ENCODE measurements at places on chromosomes 3 and 15.

DNA sequence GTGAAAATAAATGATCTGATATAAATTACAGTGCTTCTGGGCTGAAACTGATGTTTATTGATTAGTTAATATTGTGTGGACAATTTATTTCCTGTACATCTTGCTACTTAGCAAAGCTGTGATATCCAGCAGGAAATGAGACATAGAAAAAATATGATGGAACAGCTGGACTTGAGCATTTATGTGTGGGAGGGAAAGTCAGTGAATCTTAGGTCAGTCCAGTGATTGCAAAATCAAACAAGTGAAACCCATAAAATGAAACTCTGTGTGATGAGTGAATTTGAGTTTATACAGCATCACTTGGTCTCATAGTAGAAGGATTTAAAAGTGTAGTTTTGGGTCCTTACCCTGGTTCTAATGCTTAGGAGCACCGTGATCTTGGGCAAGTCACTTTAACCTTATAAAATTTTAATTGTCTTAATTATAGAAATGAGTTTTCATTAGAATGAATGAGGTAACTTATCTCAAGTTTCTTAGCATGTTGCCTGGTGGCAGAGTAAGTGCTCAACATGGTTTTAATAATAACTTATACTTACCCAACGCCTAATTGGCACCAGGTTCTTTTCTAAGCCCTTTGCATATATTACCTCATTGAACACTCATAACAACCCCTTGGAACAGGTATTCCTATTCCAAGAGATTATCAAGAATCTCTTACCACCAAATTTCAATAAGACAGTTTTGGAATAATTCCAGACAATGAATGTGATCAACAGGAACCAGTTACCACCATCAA is 194.6 kb downstream of the ADAMTSL3 start:
- no peak for DNase-seq

- DNase-seq: no peak
Observed at GRCh38 chr3:98809557-98809956, 46.4 kb downstream of the ST3GAL6 start.

DNA sequence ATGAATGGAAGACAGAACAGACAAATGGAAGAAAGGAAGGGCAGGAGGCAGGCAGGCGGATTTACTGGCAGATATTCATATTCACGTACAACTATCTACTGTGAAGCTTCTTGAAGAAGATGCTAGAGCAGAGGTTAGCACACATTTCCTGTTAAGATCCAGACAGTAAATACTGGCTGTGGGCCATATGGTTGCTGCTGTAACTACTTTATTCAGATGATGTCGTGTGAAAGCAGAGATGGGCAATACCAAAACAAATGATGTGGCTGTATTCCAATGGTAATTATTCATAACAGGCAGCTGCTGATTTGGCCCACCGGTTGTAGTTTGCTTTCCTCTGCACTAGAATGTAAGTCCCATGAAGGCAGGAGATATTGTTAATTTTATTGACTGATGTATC is 115.7 kb upstream of the PRTG start:
- DNase-seq: no peak

GRCh38 chr3:124014366-124014942 is 22.5 kb upstream of the ROPN1 start:
- no peak for DNase-seq

GRCh38 chr3:45506084-45506483 is 88.5 kb upstream of the LIMD1 start:
- DNase-seq: no peak

DNA sequence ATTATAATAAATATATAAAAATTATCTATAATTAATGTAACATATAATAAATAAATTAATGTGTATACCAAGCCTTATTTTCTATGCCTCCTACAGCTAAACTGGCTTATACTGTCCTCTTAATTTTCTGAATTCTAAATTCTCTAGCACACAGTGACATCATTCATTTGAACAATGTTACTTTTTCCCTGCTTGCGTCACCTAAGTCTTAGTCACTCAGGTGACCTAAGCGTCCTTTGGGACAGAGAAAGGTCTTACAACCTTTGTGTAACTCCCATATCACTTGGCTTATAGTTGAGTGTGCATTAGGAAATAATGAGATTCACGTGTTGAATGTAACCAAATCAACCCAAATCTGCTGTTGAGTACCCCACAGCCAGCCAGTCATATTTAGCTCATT is 48.5 kb upstream of the KCNMB2 start:
- DNase-seq: no peak

GRCh38 chr15:68315035-68315434 is 37.5 kb downstream of the FEM1B start:
- DNase-seq: no peak

GRCh38 chr3:197404030-197404429 is 105.6 kb upstream of the DLG1 start:
- no peak for DNase-seq

DNA sequence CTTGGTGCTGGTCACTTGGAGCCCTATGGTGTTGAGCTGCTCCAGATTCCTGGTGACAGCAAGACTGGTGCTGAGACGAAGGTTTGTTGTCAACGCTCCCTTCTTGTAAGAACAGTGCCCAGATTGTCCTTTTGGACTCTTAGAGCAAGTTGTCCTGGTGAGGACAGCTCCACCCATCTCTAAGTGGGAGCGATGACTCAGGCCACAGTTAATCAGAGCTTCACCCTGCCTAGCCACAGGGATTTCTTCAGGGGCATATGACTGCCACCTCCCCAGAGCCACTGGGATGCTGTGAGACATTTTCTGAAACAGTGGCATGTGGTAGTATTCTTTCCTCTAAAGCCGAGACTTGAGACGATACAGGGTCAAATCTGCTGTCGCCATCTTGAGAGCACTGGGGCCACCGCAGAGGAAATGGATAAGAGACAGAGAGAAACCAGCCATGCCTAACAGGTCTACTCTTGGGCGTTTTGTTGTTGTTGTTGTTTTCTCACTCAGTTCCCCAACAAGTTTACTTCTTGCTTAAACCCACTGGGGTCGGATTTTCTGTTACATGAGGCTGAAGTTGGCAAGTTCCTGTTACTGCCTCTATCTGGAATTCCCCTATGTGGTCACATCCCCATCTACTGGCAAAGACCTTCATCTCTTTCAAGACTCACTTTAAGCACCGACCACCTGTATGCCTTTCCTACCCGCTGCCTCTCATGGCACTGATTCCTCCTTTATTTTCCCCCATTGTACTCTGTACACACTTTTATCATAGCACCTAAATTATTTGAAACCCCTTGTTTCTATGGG is 16.0 kb upstream of the PCOLCE2 start:
- no peak for DNase-seq

DNA sequence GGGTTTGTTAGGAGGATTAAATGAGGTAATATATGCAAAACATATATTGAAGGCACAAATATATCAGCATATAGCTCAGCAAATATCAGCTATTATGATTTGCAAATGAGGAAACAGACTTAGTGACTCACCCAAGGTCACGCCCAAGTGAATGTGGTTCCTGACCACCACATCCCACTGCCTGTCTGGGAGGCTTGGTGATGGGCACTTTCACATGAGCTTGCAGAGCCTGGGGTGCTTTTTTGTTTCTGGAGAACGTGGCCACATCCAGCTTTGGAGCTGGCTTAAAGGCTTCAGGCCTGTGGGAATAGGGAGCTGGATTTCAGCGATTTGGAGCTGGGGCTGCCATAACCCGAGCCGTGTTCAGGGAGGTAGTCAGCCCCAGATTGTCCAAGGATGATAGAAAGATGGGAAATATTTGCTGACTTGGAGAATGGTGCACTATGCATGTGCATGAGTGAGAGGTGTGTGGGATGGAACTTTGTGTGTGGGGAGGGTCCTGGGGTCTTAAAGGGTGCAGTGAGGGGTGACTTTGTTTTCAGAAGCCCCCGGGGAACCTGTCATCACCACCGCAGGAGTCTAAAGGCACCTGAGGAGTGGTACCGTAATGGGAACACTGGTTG is 12.0 kb upstream of the FGD5 start:
- no peak for DNase-seq

DNA sequence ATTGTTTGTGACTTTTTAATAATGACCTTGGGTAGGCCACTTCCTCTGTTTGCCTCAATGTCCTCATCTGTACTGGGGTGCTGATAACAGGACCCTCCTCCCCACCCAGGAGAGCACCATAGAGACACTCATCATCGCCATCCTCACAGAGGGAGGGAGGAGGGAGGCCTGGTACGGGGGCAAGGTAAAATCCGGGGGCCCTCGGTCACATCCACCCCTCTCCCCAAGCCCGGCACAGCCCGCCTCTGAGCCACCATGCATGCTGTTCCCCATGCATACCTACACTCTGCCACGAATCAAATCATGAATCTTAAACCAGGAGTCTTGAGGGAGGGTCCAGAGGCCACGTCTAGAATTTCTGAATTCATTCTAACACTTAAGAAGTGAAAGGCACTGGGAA is 74.9 kb upstream of the IQSEC1 start:
- no peak for DNase-seq

DNA sequence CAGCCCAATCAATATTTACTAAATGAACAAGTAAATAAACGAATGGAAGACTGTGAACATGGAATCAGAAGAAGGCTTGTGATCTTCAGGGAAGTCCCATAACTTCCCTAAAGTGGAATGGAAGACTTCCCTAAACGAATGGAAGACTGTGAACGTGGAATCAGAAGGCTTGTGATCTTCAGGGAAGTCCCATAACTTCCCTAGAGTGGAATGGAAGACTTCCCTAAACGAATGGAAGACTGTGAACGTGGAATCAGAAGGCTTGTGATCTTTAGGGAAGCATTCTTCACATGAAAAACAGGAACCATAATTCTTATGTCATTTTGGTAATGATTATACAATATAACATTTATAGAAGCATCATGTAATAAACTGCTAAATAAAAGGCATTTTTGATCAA is 38.8 kb downstream of the EOGT start:
- DNase-seq: no peak

DNA sequence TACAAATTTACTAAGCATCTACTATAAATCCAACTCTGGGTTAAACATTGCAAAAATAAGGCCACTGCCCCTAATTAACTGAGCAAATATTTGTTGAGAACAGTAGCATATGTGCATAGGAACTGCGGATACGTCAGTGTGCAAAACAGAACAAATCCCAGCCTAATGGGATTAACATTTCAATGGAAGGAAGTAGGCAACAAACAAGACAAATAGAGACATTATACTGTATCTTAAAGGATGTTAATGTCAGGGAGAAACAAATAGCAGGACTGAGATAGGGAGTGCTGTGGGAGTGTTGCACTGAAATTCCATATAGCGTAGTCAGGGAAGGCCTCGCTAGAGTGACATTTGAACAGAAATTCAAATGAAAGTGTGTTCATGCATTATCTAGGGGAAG is 89.7 kb upstream of the KCNAB1 start:
- no peak for DNase-seq

DNA sequence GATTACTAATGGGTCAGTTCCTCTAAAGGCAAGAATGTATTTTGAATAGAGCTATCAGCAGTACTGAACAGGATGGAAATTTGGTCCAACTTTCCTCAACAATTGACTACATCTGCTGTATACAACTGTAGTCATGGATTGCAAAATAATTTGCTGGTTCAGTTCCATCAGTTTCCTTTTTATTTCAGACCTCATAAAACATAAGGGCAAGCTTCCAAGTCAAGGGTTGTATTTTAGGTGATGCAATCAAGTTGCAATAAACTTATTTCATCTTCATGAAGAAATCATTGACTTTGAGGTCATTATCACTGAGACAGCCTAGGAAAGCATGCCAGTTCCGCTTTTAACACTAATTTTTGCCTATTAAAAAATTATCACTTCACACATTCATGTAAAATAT is 90.4 kb upstream of the TSEN2 start:
- DNase-seq: no peak

GRCh38 chr15:66047321-66048024 is 178.2 kb downstream of the RAB11A start:
- no peak for DNase-seq

GRCh38 chr3:126937973-126938372 is 44.9 kb upstream of the PLXNA1 start:
- no peak for DNase-seq

DNA sequence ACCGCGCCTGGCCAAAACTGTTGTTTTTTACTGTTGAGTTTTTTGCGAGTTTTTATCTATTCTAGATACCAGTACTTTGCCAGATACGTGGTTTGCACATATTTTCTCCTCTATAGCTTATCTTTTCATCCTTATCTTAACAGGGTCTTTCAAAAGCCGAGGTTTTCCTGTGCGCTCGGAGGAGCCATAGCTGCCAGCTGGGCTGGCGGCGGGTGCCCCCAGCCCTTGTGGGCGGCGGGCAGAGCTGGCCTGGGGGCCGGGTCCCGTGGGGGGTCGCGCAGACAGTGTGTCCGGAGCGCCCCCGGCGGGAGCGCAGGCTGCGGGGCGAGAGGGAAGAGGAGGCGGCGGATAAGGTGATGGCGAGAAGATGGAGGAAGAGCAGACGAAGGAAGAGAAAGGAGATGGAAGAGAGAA is 11.1 kb upstream of the EIF4A2 start:
- no peak for DNase-seq

- DNase-seq: no peak
Observed at GRCh38 chr3:99929745-99930139, 112.1 kb downstream of the CMSS1 start.

DNA sequence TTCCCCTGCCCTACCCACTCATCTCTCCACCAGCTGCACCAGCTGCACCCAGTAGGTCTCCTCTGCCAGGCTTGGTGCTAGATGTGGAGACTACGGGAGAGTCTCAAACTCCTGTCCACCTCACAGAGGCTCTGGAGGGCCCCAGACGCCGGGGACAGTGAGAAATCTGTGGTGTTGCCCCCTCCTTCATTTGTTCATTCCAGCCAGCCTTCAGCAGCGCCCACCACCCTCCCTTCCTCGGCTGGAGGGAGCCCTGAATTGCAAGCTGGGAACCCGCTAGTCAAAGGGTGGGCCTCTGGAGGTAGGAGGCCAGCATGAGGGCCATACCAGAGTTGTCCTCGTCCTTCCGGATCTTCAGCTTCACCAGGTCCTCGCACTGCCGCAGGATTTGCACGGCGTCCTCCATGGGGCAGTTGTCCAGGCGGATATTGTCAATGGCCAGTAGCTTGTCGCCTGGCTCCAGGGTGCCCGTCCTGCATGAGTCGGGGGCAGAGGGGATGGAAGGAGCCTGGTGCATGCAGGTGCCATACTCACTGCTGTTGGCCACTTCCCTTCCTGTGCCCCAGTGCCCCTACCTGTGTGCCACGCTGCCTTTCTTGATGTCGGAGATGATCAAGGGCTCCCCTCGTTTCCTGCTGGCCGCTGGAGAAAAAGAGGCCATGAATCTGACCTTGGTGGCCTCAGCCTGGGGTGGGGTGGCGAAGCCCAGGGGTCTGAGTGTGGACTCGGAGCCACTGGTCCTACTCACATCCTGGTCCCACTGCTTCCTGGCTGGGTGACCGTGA is 29.1 kb downstream of the GRIP2 start:
- no peak for DNase-seq

DNA sequence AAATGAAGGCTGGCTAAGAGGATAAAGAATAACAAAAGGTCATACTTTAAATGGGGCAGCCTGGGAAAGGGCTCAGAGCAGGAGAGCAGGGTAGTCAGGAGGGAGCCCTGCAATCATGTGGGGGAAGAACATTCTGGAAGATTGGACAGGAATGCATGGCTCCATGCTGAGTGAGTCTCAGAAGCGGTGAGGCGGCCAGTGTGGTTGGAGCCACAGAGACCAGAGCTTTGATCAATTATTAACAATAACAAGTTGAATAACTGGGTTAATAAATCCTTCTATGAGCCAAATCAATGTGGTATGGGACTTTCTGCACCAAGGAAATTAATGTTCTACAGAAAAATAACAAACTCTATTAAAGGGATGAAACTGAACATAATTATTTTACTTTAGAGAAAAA is 57.9 kb upstream of the DCUN1D1 start:
- DNase-seq: no peak

Data from T-helper 17 cell (primary cell).